Stimulated activated CD4-positive, alpha-beta T cell treated with anti-CD3 and anti-CD28 coated beads, Interleukin-1b, Interleukin-23, amount 100 ng/mL, for 48 hours (primary cell): ENCODE measurements at places on chromosomes 3 and 15.

- no peak for DNase-seq
Observed at GRCh38 chr3:5430701-5431100, 243.2 kb downstream of the EDEM1 start.

- DNase-seq = no peak
Observed at GRCh38 chr3:154034797-154035330, 86.3 kb upstream of the ARHGEF26 start.

DNA sequence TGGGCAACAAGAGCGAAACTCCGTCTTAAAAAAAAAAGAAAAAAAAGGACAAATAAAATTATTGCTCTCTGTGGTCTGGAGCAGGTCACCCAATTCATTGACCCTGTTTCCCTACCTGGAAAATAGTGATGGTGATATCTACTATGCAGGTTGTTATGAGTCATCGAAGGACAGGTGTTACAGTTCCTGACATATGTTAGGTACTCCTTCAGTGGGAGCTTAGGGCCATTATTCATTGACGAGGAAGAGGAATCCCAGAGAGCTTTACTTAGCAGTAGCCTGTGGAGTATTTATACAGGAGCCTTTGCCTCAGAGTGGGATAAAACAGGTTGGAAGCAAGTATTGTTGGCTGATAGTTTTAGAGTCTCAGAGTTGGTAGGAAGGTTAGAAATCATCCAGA is 74.5 kb downstream of the SLC7A14 start:
- DNase-seq = no peak

GRCh38 chr3:177665122-177665808 is 468.0 kb upstream of the TBL1XR1 start:
- DNase-seq = no peak

GRCh38 chr3:184358124-184358767 is 3.2 kb downstream of the CLCN2 start:
- DNase-seq = no peak

GRCh38 chr3:50603261-50604109 is 8.1 kb downstream of the CISH start:
- DNase-seq = no peak
